ENCODE measurements at places on chromosomes 11 and 22. TPM values are rescaled to one million over a fixed set of nuclear protein-coding genes. Genes with fewer than 3 reads are reported as not detected.

GRCh38 chr22:44664149-44664548 lies 37.9 kb upstream of the PRR5 start:
- DNase-seq = no peak

- no peak for DNase-seq
Observed at GRCh38 chr22:31544481-31545480, 48.4 kb downstream of the SFI1 start.

- no peak for DNase-seq
Observed at GRCh38 chr22:43277987-43278601, 65.1 kb downstream of the SCUBE1 start.

MIAT gene
- polyA plus RNA-seq = 2.2 TPM

DNA sequence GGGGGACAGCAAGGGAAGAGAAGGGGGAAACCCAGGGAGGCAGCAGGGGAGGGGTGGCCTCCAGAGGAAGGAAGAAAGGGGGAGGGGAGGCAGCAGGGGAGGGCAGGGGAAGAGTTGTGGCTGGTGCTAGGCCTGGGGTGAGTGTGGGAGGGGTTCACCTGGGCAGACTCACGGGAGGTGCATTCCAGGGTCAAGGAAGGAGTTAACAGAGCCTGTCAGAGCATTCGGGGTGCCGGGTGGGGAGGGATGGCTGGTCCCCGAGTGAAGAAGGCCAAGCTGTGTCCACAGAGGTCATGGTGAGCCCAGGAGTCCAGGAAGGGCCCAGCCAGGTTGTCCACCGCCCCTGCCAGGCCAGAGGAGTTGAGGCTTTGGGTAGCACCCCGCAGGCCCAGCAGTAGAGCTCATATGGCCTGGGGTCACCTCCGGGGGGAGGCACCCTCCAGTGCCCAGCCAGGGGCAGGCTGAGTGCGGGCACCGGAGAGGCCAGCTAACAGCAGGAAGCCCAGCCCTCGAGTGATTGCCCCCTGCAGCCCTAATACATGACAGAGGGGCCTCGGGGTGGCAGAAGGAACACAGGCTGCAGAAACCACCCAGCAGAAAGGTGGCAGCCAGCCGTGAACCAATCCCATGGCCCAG lies 31.1 kb upstream of the PPARA start:
- DNase-seq = no peak

BLID gene
- polyA plus RNA-seq = not detected

SORL1 gene
- 0.45 TPM for polyA plus RNA-seq

GRCh38 chr22:45805413-45805812 lies 133.8 kb downstream of the ATXN10 start:
- no peak for DNase-seq

DNA sequence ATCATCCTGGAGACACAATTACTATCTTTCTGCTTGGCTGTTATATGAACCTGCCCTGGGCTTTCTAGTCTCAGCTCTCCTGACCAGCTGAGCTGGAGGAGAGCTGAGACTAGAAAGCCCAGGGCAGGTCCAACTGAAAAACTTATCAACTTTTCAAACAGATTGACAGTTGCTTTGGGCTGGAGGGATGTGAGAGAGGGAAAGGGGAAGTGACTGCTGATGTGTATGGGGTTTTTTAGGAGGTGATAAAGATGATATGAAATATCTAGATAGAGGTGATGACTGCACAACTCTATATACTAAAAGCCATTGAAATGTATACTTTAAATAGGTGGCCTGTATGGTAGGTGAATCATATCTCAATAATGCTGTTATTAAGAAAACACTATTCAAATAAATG lies 60.2 kb upstream of the CHRM4 start:
- no peak for DNase-seq

CALCB gene
- polyA plus RNA-seq = not detected

DNA sequence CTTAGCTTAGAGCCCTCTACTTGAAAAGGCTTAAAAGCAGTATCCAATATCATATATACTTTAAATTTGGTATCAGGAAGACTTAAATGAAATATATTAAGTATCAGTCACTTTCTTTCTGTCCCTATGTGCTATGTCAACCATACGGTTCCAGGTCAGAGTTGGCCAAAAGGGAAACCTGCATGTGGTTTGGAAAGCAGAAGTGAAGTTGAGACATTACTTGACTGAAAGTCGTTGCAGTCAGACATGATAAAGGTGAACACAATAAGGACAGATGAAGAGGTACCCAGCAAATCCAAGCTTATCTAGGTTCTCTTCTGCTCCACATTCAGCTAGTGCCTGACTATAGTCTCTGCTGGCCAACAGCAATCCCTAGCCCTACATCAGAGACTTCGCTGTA lies 336.8 kb downstream of the KCNA4 start:
- no peak for DNase-seq

GRCh38 chr11:77152846-77153245 lies 24.8 kb downstream of the MYO7A start:
- DNase-seq = no peak

GRCh38 chr22:36662981-36663380 lies 40.6 kb downstream of the CACNG2 start:
- no peak for DNase-seq

UBQLNL gene
- polyA plus RNA-seq = 0.12 TPM

GRCh38 chr22:29765905-29766631 lies 739 bp downstream of the ZMAT5 start:
- no peak for DNase-seq

DNA sequence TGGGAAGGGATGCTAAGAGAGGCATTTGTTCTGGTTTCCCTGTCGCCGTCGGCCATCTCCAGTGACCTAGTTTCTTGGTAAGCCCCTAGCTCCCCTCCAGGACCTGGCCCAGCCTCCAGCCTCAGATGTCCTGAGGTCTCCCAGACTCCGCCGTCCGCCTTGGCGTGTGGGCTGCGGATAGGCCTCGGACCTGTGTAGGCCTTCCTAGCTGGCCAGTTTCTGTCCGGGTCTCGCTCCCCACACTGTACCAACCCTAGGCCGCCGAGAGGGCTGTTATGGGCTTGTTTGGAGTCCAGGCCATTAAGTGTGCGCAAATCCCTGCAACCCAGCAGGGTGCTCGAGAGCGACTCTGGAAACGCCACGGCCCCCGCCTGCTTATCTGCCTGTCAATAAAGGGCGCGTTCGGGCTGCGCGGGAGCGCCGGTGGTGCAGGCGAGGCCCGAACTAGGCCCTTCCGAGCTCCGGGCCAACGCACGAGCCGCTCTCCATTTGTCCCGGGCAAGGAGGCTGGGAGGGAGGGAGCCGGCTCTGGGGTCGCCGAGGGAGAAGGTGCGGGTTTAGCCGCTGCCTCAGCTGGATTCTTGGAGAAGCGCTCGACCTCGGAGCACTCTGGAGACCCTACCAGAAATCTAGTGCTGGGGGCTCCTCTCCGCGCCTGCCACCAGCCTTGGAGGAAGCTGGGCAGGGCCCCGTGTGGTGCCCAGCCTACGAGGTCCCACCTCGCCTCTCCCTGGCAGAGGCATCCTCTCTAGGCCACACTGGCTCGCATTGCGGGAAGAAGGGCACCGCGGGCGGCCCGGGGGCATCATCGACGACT lies 8.7 kb upstream of the PAX6 start:
- no peak for DNase-seq

DNA sequence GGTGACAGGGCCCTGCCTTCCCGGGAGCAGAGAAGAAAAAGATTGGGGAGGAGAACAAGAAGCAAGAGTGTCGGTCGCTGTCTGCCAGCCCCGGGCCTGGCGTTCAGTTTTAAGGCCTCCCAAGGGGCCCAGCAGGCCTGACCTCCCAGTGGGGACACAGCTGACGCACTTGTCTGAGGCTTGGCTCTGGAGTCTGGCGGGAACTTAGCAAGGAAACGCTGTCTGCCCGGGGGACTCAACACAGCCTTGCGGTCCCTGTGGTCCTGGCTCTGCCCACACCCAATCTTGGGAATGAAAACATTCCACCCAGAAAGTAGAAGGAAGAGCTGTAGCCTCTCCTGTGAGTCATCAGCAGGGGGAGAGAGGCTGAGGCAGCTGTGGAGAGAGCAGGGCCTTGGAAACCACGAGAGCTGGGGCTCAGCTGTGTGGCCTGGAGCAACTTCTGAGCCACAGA lies 54.4 kb downstream of the TRAF6 start:
- DNase-seq = peak; percentile 46

DNA sequence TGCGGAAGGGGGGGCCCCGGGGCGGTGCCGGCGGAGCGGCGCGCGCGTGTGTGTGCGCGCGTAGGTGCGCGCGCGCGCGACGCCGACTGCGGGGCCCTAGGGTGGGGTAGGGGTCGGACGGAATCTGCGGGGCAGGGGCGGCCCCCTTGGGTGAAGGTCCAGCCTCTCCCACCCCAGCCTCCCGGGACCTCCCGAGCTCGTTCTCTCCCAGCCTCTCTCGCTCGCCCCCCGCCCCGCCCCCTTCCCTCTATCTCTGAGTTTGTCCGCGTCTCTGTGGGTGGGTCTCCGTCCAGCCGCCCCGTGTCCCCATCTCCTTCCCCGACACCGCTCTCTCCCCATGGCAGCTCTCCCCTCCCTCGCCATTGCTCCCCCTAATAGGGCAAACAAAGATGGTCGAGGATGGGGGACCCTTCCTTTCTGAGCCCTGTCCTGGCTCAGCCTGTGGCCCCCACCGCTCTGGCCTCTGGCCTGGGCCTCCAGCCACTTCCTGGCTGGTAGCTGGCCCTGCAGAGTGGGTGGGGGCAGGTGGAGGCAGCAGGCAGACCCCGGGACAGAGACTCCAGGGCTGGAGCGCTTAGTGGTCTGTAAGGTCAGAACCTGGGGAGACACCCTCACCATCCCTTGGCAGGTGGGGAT lies 33.0 kb upstream of the PRR5 start:
- no peak for DNase-seq

RAB36 gene
- 4.7 TPM for polyA plus RNA-seq

OR9G1 gene
- polyA plus RNA-seq = not detected

GRCh38 chr11:2208691-2209369 lies 37.2 kb upstream of the TH start:
- peak; percentile 38 for DNase-seq

SCUBE1 gene
- polyA plus RNA-seq = 0.01 TPM

- DNase-seq = peak; percentile 86
Observed at GRCh38 chr11:65479184-65480145, 19.4 kb upstream of the MALAT1 start.

DNA sequence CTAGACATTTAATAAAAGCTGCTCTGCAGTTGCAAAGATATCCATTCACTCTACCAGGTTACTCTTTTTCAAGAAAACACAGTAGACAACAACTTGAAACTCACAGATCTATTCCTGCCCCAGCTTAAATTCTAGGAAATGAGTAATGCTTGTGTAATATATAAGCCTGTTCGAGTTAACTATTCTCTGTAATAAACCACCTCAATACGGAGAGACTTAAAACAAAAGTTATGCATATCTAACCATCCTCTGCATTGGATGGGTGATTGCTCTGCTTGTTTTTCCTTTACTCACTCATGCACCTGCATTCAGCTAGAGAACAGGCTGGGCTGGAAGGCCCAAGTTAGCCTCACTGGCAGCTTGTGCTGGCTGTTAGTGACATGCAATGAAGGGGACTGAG lies 13.3 kb downstream of the LRRC4C start:
- DNase-seq = no peak

DNA sequence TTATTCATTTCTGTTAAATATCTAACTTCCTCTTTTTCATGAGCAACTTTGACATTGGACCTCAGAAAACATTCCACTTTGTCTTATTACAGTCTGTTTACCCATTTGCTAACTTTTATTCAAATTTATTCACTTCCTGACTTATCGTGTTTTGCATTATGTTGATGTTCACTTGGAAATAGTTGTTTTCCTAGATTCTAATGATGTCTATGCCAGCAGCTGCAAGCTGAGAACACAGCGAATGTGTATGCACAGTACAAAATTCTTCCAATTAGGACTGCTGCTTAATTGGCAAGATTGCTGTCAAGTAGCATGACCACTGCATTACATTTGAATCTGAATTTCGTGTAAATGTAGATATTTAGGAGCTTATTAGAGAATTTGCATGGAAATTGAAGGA lies 61.5 kb upstream of the GRIA4 start:
- no peak for DNase-seq

GRCh38 chr11:104060820-104061219 lies 24.4 kb downstream of the DDI1 start:
- DNase-seq = no peak
